ENCODE measurements at places on chromosomes 1 and 21.

DNA sequence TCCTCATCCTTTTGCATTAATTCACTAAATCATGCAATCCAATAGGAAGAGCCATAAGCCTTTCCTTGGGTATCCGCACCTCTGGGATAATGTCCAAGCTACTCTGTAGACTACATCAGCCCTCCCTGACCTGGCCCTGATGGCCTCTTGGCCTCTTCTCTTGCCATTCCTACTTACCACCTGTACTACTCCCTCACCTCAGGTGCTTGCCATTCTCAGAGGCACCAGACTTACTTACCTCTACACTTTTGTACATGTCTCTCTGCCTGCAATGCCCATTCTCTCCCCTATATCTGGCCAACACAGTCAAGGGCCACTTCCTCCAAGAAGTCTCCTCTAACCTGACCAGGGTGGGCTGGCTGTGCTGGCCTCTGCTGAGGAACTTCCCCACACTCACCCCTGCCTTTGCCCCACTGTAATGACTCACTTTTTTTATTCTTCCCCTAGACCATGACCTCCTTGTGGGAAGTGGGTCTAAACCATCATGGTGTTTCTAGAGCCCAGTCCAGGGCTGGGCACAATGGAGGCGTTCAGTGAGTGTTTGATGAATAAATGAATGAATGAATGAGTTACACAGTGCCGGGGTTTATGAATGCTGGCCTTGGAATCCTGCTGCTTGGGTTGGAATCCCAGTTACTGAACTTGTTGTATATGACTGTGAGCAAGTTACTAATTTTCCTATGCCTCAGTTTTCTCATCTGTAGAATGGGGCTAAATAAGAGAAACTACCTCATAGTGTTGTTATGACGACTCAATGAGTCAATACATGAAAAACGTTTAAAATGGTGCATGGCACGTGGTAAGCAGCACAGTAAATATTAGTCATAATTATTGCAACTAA is 179.8 kb downstream of the FOXD2 start:
- no peak for DNase-seq

DNA sequence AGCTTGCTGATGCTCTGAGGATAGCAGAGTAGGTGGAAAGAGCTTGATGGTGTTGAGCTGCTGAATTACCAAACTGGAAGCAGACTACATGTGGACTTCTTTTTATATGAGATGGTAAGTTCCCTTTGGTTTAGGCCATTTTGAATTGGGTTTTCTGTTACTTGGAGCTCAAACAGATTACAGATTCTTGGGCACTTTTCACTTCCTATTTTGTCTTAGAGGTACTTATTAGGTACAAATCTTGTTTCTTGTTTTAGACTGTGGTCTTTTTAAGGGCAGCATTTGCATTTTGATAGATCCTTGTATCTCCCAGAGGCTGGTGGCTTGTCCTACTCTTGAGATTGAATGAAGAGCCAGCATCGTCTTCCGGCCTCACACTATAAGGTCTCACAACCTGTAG is 70.2 kb downstream of the GADD45A start:
- no peak for DNase-seq

- no peak for DNase-seq
Observed at GRCh38 chr1:79749607-79750006, 743.1 kb upstream of the ADGRL4 start.

DNA sequence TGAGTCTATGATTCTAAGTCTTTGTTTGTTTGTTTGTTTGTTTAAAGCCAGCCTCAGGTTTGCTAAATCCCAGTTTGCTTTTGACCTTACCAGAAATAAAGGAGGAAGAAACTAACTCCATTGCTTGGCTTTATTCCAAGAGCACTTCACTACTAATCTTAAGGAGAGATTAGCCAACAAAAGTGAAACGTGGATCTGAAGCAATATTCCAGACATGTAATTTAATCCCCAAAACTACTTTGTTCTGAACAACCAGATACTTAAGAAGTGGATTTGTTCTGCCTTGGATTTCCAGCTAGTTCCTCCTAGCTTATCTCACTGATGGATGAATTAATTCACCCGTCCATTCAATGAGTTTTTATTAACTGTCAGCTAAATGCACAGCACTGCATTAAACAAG is 15.9 kb upstream of the CEP350 start:
- no peak for DNase-seq

DNA sequence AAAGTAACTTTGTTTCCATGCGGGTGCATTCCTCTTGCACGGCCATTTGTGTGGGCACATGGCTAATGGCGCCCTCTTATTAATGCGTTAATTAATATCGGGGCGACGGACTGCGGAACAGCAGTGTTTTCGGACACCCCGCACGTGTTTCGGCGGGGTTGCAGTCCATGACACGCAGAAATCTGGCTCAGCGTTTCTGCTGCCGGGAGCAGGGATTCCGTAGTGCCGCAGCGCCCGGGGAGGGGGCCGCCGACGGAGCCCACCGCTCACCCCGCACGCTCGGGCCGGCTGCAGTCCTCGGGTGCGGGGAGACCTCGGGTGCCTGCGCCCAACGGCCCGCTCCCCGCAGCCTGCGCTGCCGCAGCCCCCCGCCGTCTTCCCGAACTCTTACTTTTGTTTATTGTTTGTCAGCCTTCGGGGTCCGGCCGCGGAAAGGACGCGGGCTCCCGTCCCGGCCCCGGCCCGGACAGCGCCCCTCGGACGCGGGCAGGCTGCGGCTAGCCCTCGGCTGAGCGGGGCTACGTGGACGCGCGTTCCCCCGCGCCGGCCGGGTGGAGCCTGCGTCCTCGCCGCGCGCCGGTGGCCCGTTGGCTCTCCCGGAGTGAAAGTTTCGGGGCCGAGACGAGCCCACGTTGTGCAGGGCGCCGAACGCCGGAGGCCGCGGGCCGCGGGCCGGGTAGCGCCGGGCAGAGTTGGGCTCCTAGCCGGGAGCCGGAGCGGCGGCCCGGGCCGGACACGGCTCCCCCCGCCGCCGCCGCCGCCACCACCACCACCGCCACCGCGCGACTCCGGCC is 849 bp downstream of the NFIA start:
- no peak for DNase-seq

GRCh38 chr1:204672482-204673121 is 12.9 kb downstream of the LRRN2 start:
- no peak for DNase-seq

DNA sequence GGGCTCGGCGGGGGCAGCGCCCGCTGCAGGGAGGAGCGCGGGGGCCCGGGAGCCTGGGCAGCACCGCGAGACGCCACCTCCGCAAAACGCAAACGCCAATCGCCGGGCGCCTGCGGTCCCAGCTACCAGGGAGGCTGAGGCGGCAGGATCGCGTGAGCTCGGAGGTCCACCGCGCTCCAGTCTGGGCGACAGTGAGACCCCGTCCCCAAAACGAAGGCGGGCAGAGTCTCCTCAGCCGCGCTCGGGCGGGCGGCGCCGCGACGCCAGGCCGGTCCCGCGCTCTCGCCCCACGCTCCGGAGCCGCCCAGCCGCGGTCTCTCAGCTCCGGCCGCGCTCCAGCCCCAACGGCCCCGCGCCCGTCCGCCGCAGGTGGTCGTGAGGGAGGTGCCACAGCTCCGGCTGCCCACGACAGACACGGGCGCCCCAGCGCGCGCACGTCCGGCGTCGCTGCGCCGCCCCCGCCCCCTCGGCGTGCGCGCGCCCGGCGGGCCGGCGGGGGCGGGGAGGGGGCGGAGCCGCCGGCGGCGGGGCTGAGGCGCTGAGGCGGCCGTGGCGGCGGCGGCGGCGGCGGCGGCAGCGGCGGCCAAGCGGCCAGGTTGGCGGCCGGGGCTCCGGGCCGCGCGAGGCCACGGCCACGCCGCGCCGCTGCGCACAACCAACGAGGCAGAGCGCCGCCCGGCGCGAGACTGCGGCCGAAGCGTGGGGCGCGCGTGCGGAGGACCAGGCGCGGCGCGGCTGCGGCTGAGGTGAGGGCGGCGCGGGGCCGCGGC is at the start of gene ADARB1:
Gene ADARB1, plus strand, starts transcription at position 533 of the 770 bp plus-strand sequence. CDS start 97,077 bp downstream, outside the sequence.
- DNase-seq: no peak

DNA sequence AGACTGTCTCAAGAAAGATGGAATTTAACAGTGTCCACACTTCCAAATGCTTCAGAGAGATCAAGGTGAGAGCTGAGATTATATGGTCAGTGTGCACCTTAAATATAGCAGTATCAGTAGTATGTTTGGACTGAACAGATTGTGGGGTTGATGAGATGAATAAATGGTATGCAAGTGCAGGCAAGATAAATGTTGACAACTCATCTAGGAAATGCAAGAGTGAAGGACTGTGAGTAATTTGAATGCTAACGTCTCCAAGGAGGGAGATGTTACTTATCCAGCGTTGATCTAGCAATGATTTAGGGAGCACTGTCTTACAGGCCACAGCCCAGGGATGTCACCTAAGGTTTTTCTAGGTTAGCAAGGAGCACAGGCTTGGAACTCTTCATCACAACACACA is 170.7 kb upstream of the GALNT2 start:
- DNase-seq: no peak

DNA sequence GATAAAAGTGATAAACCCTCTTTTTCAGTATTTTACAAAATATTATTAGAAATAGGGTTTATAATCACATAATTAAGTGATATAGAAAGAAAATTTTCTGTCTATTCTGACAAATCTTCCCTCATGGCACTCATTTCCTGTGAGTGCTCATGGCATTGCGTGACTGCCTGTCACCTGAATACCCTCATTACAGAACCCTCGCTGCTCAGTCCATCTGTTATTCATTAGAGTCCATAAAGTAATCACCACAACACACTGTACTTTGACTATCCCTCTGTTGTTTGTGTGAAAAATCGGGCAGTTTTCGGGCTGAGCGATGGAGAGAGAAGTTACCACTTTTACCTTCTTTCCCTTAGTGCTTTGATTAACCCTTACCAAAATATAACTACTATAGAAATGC is 100.4 kb upstream of the BRINP3 start:
- no peak for DNase-seq

DNA sequence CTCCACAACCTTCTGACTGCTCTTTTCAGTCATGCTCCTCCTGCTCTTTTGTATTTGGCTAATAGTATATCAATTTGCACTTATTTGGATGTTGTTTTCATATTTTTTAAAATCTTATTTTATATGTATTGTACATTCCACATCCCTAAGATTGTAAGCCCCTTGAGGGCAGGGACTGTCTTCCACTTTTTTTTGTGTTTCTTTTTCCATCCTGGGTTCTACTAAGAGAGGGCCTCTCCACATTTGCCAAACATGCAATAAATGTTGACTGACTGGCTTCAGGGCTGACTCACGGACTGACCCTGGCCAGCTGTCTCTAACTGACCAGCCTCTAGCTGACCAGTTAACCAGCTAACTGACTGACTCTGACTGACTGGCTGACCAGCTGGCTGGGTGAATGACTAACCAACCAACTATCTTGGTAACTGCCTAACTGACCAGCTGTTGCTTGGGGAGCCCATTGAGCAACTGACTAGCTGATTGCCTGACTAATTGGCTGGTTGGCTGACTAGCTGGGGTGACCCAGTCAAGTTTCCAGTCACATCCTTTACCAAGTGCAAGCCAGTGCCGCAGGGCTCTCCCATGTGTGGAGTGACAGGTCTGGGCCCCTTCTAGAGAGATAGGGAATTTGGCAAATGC is 16.1 kb downstream of the CSF1 start:
- DNase-seq: peak; percentile 24

DNA sequence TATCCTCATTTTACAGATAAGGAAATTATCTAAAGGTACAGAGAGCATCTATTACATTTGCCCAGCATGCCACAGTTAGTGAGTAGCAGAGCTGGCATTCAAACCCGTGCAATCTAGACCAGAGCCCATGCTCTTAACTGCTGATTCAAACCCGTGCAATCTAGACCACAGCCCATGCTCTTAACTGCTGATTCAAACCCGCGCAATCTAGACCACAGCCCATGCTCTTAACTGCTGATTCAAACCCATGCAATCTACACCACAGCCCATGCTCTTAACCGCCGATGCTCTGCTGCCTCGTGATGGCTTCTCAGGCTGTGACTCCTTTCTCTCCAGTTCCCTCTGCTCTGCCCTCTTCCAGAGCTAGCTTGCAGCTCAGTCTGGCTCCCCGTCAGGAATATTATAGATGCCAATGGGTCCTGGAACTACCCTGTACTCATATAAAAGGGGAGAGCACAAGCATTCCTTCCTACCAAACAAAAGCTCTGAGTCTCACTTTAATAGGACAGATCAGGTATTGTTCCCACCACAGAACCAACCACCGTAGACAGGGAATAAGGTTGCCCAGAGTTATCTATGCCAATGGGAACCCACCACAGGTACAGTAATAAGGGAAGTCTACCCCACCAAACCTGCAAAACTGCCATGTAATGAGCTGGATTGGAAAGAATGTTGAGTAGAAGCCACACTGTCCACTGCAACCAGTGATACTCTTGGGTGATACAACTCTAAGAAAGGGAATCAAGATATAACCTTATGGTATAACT is 78.4 kb downstream of the SMYD3 start:
- no peak for DNase-seq

DNA sequence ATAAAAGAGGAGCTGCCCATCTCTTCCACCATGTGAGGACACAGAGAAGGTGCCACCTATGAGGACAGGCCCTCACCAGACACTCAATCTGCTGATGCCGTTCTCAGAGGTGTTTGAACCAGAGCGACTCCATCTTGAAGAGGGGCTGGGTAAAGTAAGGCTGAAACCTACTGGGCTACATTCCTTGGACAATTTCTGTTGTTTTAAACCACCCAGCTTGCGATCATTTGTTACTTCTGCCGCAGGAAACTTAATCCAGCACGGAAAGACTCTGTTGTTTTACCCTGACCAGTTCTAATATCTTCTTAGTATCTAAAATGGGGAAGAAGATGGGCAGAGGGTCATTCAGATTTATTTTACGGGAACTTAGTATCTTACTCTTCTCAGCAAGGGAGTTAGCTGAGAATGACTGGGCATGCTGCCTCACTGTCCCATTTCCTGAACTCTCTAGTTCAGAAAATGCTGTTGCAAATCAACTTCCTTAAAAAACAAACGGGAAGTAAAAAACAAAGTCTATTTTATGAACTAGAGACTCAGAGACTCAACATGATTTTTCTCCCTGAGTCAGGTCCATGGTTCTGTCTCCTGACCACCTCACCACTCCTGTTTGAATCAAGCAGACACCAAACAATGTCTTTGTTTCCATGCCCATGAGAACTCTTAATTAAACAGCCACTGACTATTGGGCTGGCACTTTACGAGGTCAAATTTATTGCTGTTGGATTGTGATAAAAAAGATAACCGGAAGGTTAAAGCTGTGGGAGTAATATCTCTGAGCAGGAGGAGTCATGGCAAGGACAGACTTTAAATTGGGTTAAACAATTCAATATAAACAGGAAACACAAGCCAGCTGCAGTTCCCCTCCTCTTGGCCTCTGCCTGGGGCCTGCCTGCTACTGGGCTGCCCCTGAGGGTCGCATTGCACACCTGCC is 23.8 kb upstream of the IFNAR1 start:
- no peak for DNase-seq

DNA sequence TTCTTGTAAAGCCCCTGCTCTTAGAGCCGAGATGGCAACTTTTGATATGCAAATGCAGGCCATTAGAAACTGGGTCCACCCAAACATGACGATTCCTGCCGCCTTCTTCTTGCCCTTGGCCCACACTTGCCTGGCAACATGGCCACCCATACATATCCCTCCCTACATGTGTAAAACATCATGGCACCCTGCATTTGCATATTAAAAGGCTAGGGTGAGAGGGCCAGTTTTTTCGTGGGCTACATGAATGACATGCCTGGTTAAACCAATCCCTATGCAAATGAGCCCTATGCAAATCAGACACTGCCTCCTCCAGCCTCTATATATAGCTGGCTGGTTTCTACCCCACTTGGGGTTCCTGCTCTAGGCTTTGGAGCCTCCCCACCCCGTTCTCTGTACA is 18.8 kb downstream of the PLA2G2A start:
- DNase-seq: no peak

Data from omental fat pad (tissue), 4 donors.